ENCODE measurements at places on chromosomes 5 and 9. TPM values are rescaled to one million over a fixed set of nuclear protein-coding genes. Genes with fewer than 3 reads are reported as not detected.

GRCh38 chr5:470961-471749, 28.2 kb downstream of the EXOC3 start:
- H3K27ac ChIP-seq: no peak overlapping the region
- DNase-seq: no peak
- no peak overlapping the region for H3K4me3 ChIP-seq
- no peaks in the 10 kb centered on the region for H3K27me3 ChIP-seq
- peaks cover 23% of the 10 kb centered on the region for H3K4me1 ChIP-seq

DNA sequence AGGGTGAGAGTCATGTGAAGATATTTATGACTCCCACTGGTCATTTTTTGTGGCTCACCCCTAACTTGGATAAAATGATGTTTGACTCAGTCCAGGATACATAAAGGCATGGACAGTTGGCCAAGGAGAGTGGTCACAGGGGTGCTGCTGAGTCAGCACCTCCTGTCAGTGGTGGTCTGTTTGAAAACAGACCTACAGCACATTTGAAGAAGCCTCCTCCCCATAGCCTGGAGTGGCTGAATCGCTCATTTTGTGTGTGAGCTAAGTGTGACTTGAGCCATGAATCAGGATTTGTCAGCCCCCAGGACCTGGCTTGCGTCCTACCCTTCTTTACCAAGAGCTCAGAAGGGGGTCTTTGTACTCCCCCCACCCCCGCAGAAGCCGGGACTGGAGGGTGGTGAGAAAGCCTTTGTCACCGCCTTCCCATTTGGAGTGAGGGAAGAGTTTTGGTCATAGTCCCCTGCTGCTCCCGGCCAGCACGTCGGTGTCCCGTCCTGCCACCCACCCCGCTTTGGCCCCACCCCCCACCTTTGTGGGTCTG, 35.6 kb downstream of the TRIO start:
- H3K27ac ChIP-seq: peak overlapping the region; percentile 73
- no peak for DNase-seq

- H3K27ac ChIP-seq: no peak overlapping the region
- H3K27me3 ChIP-seq: no peaks in the 10 kb centered on the region
- H3K36me3 ChIP-seq: peaks cover 18% of the 10 kb centered on the region
- H3K4me3 ChIP-seq: no peak overlapping the region
- DNase-seq: no peak
- H3K4me1 ChIP-seq: no peaks in the 10 kb centered on the region
These were observed 13.8 kb downstream of the CSNK1A1 start for GRCh38 chr5:149537374-149537975.

DNA sequence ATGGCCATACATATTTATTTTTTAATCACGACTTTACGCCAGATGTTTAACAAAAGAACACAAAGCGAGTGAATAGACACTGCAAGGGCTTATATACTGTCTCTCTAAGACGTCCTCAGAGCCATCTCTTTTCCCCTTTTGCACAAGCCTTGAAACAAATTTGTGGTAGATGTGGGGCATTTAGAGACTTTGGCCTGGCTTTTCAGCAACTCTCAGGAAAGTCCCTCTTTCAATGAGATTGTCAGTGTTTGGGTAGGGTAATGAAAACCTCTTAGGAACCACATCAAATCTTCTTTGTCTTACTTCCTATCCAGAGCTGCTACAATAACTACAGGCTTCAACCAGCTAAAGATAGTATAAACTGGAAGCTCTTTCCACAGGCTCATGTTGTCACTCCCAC, 380.0 kb downstream of the ANXA1 start:
- H3K27me3 ChIP-seq: no peaks in the 10 kb centered on the region
- no peaks in the 10 kb centered on the region for H3K36me3 ChIP-seq
- DNase-seq: no peak
- no peaks in the 10 kb centered on the region for H3K4me1 ChIP-seq
- no peak overlapping the region for H3K4me3 ChIP-seq

GRCh38 chr5:54704333-54704732, 186.8 kb downstream of the SNX18 start:
- DNase-seq: no peak
- H3K4me1 ChIP-seq: peaks cover 31% of the 10 kb centered on the region
- no peaks in the 10 kb centered on the region for H3K36me3 ChIP-seq
- H3K27me3 ChIP-seq: no peaks in the 10 kb centered on the region
- no peak overlapping the region for H3K4me3 ChIP-seq
- H3K27ac ChIP-seq: no peak overlapping the region

- H3K4me1 ChIP-seq: no peaks in the 10 kb centered on the region
- no peak overlapping the region for H3K27ac ChIP-seq
- no peak overlapping the region for H3K4me3 ChIP-seq
These were observed 14.4 kb upstream of the TMEM245 start for GRCh38 chr9:109134167-109134578.

DNA sequence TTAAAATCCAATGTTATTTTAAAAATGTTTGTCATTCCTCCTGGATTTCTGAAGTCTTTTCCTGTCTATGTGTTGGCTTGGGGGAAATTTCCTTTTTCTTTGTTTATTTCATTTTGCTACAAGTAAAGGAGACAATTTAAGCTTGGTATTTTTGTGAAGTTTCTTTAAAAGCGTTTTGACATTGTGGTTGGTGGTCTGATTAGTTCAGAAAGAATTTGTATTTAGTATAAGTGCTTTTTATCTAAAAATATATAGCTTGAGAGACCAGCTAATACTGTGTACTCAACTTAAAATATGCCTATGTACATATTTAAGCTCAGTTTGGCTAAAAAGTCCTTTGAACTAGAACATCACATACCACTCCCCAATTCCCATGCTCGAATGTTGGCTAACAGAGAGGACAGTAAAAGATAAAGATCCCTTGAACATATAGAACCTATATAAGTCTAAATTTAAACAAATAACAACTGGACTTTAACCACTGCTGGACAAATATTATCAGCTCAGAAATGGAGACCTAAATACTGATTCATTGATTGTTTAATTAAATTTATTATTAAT, 237.6 kb downstream of the TLE4 start:
- H3K4me3 ChIP-seq: no peak overlapping the region
- no peaks in the 10 kb centered on the region for H3K27me3 ChIP-seq
- no peaks in the 10 kb centered on the region for H3K36me3 ChIP-seq
- DNase-seq: no peak

DNA sequence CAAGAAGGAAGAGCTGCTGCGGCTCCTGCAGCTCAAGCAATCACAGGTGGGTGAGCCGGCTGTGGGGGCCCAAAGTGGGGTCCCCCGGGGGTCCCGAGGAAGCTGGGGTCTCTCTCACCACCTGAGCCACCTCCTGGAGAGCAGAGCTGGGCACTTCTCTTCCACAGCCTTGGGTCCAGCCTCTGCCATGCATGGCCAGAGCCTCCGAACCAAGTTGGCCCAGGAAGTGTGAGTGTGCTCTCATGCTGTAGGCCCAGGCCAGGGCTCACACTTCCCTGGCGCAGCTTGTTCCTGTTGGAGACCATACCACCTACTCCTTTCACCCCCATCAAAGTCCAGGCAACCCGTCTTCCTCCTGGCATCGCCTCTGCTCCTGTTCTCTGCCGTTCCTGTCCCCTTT, 19.7 kb downstream of the HMCN2 start:
- peaks cover 5% of the 10 kb centered on the region for H3K4me1 ChIP-seq
- no peaks in the 10 kb centered on the region for H3K36me3 ChIP-seq
- no peaks in the 10 kb centered on the region for H3K27me3 ChIP-seq
- no peak for DNase-seq
- no peak overlapping the region for H3K4me3 ChIP-seq

DNA sequence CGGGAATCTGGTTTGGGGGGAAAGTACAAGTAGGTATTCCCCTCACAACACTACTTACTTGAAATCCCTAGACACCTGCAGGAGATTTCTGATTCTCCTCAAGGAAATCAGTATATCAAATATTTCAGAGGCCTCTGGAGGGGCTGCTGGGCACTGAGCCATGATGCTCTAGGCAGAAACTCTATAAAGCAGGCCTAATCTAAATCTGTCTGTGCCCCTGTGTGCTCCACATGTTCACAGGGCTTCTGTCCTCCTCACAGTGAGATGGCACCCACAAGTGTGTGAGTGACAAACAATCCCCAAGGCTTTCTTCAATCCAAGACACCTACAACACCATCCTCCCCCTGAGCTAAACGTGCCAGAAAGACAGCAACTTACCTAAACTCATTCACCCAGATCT, 39.0 kb downstream of the NIPSNAP3B start:
- no peak overlapping the region for H3K4me3 ChIP-seq
- no peak overlapping the region for H3K27ac ChIP-seq
- no peaks in the 10 kb centered on the region for H3K36me3 ChIP-seq
- H3K27me3 ChIP-seq: no peaks in the 10 kb centered on the region
- no peak for DNase-seq
- no peaks in the 10 kb centered on the region for H3K4me1 ChIP-seq

The TOPORS gene
- 19.5 TPM for total RNA-seq

All from tibial nerve (tissue), 4 donors.